Stimulated activated CD8-positive, alpha-beta memory T cell treated with anti-CD3 and anti-CD28 coated beads, Interleukin-2, amount 100 ng/mL, for 1 hour (primary cell): ENCODE measurements at places on chromosomes 5 and 9.

DNA sequence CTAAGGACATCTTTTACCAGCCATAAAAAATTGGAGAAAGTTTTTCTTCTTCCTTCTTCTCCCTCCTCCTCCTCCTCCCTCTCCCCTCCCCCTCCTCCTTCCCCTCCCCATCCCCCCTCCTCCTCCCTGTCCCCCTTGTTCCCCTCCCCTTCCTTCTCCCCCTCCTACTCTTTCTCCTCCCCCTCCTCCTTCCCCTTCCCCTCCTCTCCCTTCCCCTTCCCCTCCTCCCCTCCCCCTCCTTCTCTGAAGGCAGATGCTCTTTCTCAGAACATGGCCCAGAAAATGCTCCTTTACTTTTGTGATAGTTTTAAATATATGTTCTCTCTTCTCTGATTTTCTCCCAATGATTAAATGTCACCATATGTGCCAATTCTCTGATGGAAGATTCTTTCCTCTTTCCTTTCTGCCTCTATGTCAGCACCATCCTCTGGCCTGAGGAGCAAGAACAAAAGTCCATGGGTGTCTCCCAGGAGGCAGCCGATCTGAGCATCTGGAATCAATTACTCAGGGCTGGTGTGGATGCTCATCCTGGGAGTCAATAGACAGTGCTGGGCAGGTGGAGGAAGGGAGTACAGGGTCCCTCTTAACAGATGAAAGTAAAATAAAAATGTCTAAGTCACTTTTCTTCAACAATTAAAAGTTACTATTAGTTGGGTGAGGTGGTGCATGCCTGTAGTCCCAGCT lies 63.0 kb upstream of the GNA14 start:
- no peak for DNase-seq

DNA sequence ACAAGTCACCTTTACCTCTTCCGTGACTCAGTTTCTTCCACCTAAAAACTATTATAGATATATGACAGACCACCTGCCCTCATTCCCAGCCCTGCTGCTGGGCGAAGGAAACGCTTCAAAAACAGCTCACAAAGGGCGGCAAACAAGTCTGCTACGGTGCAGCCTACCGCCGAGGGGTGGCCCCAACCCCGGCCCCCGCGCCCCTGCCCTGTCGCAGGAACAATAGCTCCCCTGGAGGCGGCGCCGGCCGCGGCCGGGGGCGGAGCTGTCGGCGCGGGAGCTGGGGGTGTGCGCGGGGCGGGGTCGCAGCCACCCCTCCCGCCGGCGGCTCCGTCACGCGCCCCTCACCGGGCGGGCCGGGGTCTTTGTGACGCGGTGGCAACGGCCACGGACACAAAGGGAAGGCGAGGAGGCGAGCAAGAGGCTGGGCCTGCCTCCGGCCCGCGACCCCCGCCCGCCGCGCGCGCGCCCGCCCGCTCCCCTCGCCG lies at the start of gene TMEFF1:
Gene TMEFF1 (plus strand): TSS at position 362 of the 488 bp plus-strand sequence. CDS start 396 bp downstream, outside the sequence.
- no peak for DNase-seq

- DNase-seq: no peak
Observed at GRCh38 chr9:88812938-88813637, 178.2 kb upstream of the S1PR3 start.

DNA sequence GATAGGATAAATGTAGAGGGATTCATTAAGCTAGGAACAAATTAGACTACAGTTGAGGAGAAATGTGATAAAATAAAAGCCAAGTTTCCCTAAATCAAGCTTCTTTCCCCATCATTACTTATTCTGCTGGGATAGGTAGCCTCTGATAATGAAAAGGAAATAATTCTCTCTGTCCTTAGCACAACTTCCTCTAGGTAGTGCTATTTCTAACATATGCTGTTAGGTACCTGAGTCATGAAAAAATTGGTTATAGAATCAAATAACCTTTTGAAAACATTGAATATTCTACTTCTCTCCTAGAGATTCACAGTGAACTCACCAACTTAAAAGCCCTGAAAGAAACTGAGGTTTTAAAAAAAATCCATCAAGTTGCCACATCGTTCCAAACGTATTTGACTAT lies 1793.1 kb downstream of the EFNA5 start:
- DNase-seq: no peak

GRCh38 chr5:176700239-176700847 lies 53.1 kb downstream of the TSPAN17 start:
- no peak for DNase-seq
